ENCODE measurements at places on chromosomes 12 and 14. TPM values are rescaled to one million over a fixed set of nuclear protein-coding genes. Genes with fewer than 3 reads are reported as not detected.

ATP5F1B gene
- 463 TPM for total RNA-seq

SERPINA10 gene
- not detected for total RNA-seq

C12orf60 gene
- total RNA-seq, result 1.1 TPM

TRPV4 gene
- total RNA-seq, result 1.9 TPM

STYK1 gene
- 6.0 TPM for total RNA-seq

MUCL1 gene
- not detected for total RNA-seq

MYO1H gene
- not detected for total RNA-seq

FOXN4 gene
- total RNA-seq, result not detected

CLEC4E gene
- total RNA-seq, result not detected

DNAI7 gene
- total RNA-seq, result not detected

LRP1-AS gene
- total RNA-seq, result not detected

Data from bladder microvascular endothelial cell (primary cell).